AG10803 (cell line): ENCODE measurements at places on chromosomes 5 and 9.
A peak's percentile ranks its signal among the peaks of the same experiment; 100 is the strongest.

DNA sequence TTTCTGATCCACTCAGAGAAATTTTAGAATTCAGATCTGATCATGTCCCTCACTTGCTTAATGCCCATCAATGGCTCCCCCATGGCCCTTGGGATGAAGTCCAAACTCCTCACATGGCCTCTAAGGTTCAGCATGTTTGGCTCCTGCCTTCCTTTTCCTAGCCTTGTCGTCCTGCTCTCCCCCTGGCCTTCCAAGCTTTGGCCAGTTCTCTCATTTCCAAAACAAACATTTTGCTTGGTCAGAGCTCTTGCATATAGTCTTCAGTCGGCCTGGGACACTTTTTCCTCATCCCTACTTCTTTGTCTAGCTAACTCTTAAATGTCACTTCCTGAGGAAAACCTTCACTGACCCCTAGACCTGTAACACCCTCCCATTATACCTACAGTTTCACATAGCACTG, 37.1 kb upstream of the PPP3R2 start:
- DNase-seq = no peak

DNA sequence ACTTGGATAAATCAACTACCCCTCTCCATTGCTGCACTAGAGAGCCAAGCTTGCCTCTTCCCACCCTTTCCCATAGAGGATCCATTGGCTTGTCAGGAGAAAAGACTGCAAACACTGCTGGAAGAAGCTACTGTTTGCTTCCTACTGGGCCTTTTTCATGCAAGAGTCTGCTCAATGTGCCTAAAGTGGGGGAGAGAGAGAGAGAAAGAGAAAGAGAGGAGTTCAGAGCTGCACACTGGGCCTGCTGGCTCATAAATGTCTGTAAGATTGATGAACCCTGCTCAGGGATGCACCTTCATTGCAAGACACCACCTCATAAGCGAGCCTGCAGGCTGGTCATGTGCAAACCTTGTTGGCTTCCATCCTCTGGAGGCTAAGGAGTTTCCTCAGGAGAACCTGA, 269.4 kb downstream of the ZNF608 start:
- DNase-seq = no peak

- DNase-seq = no peak
Observed at GRCh38 chr9:121640491-121641223, 10.8 kb upstream of the DAB2IP start.

- DNase-seq = peak; percentile 25
Observed at GRCh38 chr5:148855249-148856008, 29.0 kb downstream of the ADRB2 start.

DNA sequence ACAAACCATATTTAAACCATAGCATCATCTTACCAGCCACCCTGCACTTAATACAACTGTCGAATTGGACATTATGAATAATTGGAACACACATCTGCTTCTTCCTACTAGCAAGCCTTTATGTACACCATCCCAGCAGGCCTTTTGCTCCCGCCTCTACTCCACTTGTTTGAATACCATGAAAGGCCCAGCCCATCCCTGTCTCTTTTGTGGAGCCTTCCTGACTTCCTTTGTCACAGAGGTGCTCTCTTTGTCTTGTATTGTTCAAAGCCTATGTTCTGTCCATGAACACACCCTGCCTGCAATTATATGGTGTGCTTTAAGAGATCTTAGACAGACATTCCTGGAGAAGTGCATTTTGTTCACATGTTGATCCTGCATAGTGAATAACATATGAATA, 465.7 kb downstream of the DIRAS2 start:
- DNase-seq = no peak

GRCh38 chr5:138360941-138361452, 8.5 kb downstream of the KDM3B start:
- DNase-seq = no peak

DNA sequence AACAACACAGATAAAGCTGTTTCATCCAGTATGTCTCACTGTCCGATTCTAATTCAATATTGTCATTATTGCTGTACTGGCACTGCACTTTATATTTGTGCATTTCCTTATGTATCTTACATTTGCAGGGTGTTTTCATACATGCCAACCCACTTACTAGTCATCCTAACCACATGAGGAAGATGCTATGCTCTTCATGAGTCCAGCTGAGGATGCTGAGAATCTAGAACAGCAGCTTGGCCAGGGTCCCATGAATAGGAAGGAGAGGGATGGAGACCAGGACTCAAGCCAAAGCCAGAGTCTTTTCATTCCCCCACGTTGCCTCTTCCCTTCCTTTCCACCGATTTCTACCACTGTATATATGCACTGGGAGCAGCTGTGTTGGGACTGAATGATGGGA, 292.8 kb upstream of the KLF4 start:
- peak; percentile 89 for DNase-seq

- DNase-seq = peak; percentile 12
Observed at GRCh38 chr9:38689678-38690077, 30.3 kb downstream of the FAM240B start.

DNA sequence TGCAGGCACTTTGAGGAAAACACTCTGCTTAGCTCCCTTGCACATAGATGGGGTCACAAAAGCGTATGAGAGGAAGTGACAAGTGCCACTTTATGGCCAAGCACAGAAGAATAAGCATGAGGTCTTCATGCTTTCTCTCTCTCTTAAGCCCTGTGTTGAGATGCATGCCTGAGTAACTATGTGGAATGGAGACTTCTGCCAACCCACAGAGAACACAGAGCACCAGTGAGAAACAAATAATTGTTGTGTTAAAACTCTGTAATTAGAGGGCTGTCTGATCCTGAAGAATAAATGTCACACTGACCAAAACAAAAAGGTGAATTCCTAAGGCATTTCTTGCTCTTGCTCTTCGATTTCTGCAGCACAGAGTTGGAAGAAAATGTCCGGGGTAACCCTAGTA, 488.5 kb downstream of the CTNND2 start:
- no peak for DNase-seq

DNA sequence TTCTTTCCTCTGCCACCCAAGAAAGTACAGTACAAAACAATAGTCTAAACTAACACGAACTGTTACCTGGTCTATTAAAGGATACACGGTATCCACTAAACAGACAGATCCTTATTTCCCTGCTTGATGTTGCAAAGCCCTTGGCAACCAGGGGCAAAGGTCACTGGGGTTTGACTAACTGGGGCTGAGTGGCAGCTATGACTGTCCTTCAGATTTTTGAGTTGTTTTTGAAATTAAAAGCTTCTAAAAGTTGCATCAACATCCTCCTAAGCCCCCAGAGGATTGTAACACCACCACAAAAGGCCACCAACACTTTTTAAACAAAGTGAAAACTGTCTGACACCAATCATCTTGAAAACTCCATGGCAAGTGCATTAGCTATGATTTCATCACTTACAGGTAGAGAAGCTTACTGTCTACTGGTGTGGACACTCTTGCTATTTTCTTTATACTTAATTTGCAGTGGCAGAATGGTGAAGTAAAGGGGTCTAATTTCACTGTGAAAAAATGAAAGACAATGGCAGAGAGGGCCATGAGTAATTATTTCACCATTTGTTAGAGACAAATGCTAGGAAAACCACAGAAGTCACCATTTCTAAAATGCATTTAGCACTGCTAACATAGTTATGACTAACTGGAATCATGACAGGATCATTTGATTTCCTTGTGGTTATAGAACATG, 292.4 kb downstream of the EFNA5 start:
- peak; percentile 21 for DNase-seq

GRCh38 chr5:43601454-43602260, 1.3 kb upstream of the NNT start:
- peak; percentile 35 for DNase-seq

DNA sequence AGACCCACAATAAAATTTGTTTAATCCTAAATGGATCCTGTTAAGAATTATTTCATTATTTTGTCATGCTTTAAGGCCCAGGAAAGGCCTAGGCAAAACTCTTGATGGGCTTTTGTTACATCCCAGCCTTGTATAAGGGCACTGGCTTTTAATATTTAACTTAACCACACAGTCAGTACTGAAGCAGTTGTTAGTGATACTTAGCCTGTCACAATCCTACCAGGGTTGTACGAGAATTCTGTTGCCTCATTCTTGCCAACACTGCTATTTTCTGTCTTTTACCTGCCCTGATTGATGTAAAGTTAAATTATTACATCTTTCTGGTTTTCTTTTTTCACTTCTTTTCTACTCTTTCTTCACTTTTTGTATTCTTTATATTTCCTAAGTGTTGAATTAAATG, 10.9 kb downstream of the ZNF169 start:
- no peak for DNase-seq

- DNase-seq = no peak
Observed at GRCh38 chr9:859251-859650, 17.8 kb downstream of the DMRT1 start.

- DNase-seq = peak; percentile 89
Observed at GRCh38 chr9:111895996-111896941, at the start of gene UGCG. UGCG (plus strand) TSS chr9:111896814; CDS start chr9:111897216, 402 bp downstream.

GRCh38 chr5:67223211-67223610, 26.6 kb upstream of the CD180 start:
- no peak for DNase-seq

- no peak for DNase-seq
Observed at GRCh38 chr5:162227075-162227474, 159.5 kb downstream of the GABRG2 start.

DNA sequence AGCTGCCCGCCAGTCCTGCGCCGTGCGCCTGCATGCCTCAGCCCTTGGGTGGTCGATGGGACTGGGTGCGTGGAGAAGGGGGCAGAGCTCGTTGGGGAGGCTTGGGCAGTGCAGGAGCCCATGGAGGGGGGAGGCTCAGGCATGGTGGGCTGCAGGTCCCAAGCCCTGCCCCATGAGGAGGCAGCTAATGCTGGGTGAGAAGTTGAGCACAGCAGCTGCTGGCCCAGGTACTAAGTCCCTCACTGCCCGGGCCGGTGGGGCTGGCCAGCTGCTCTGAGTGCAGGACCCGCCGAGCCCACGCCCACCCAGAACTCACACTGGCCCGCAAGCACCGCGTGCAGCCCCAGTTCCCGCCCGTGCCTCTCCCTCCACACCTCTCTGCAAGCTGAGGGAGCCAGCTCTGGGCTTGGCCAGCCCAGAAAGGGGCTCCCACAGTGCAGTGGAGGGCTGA, 764.3 kb upstream of the TYRP1 start:
- DNase-seq = no peak

- DNase-seq = peak; percentile 46
Observed at GRCh38 chr9:5799314-5799713, 33.6 kb downstream of the ERMP1 start.

DNA sequence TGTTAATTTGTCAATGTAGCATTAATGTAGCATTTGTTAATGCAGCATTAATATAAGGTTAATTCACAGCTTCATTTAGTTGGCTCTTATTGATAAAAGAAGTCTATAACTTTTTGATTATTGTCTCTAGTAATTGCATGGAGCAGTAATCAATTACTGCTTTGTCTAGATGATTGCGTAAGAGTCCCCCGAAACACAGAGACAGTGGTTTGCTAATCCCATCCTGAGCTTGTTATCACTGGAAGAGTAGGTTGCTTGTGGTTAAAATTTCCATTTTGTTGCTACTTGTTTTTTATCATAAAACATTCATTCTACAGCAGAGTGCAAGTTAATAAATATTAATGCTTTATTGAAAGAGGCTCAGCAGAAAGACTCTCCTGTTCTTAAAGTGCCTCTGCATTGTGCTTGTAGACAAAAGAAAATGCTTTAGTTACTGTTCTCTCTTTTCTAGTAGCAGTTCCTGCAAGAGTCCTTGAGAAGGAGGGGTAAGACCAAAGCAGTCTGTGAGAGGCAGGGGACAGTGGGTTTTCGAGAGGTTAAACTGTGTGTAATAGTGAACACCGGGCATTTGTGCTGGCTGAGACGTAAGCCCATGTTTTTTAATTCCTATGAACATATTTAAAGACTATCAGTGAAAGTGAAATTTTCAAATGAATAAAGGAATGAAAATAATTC, 291.7 kb downstream of the TRPM3 start:
- DNase-seq = no peak

- DNase-seq = no peak
Observed at GRCh38 chr5:53480416-53481158, at the start of gene FST. FST (plus strand) TSS chr5:53480629; CDS start chr5:53480792, 163 bp downstream.

DNA sequence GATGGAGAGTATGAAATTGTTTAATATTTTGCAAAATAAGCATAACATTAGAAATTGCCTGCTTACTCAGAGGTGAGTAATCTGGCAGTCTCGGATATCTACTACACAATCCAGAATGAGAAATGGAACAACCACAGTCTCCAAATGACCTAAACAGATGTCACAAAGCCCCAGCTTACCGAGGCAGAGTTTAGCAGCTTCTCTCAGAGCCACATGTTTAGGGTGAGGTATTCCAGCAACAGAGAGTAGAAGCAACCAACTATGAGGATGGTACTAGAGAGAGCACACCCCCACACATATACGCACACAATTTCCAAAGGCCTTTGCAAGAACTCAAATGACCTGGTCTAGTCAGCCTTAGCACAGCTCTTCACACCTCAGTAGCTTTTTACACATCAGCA, 122.7 kb upstream of the LPAR1 start:
- DNase-seq = peak; percentile 80

- DNase-seq = no peak
Observed at GRCh38 chr9:38233343-38233742, 159.2 kb upstream of the ALDH1B1 start.

DNA sequence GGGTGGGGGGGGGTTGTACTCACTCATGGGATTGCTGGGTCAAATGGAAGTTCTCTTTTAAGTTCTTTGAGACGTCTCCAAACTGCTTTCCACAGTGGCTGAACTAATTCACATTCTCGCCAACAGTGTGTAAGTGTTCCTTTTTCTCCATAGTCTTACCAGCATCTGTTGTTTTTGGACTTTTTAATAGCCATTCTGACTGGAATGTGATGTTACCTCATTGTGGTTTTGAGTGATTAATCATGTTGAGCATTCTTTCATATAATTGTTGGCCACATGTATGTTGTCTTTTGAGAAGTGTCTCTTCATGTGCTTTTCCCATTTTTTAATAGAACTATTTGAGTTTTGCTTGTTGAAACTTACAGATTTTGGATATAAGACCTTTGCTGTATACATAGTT, 94.9 kb upstream of the PLPPR1 start:
- DNase-seq = peak; percentile 45

DNA sequence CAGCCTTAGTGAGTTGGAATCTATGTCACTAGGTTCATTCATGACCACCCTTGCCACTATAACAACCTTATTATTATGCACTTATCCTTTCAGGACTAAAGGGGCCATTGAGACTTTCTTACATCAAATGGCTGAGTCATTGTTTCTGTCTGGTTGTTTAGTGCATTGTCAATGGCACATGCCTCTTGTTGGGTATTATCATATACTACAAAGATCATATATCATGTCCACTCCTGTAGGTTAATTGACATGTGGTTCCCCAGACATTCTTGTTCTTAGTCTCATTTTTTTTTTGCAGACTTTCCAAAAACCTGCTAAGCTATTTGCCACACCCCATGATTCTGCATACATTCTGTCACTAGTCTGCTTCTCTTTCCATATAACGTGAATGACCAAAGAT, 66.7 kb upstream of the PRDM9 start:
- DNase-seq = no peak

- DNase-seq = peak; percentile 82
Observed at GRCh38 chr5:41835645-41836044, 34.6 kb downstream of the OXCT1 start.

- DNase-seq = peak; percentile 44
Observed at GRCh38 chr5:15550502-15551112, 50.6 kb downstream of the FBXL7 start.
